ENCODE measurements at places on chromosomes 4 and X.

- no peak for DNase-seq
Observed at GRCh38 chr4:6840062-6840976, 57.8 kb downstream of the KIAA0232 start.

DNA sequence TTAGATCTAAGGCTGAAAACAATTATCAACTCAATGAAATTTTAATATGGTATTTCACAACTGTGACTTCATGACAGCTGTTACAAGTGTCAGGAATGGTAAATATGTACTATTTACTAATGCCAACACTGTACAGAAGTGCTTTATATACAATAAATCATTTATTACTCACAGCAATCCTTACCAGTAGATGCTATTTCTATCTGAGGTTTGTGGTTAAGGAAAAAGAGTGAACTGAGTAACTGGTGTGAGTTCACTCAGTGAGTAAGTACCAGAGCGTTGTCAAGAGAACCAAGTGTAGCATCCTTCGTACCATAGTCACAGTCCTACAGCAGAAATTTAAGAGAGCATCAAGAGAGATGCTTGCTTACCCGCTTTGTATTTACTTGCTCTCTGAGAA is 23.3 kb downstream of the MTHFD2L start:
- DNase-seq: no peak

DNA sequence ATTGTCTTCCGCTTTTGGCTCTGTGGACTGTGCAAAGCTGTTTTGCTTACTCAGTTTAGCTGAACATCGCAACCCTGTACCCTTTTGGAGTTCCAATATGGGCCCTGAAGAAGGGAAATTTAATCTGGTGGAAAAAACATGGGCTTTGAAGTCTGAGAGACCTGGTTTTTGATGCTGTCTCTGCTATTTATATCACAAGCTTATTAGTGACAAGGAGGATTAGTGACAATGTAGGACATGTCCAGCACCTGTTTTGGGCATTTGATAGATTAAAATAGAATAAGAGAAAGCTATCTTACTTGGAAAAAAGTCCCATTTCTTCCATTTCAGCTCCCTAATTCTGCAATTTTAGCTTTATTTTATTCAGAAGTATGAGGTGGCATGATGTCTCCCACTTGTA is 417.3 kb downstream of the SPRY1 start:
- DNase-seq: no peak

DNA sequence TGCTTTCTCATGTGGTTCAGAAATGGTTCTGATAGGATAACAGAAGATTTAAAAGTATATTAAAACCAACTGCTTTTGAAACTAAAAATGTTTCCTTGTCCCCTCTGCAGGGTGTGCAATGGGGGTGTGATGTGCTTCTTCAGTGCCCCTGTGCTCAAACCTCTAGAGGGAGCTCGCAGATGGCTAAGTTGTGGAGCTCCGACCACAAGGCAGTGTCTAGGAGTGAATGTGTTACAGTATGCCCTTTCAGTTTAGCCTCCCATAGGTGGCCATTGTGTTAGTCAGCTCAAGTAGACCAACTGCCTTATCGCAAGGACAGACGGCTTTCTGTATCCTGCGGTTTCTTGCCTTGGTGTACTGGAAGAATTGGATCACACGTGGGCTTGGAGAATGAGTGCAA is 130.5 kb downstream of the TENT5D start:
- DNase-seq: no peak

GRCh38 chrX:7117587-7117986 is 29.9 kb upstream of the STS start:
- DNase-seq: no peak

GRCh38 chrX:120857240-120857639 is 18.4 kb downstream of the CT47B1 start:
- DNase-seq: no peak

- no peak for DNase-seq
Observed at GRCh38 chr4:137417676-137418075, 114.6 kb downstream of the PCDH18 start.

GRCh38 chr4:52410971-52411370 is 248.1 kb downstream of the USP46 start:
- DNase-seq: no peak

GRCh38 chrX:152428596-152428995 is 22.5 kb downstream of the GABRA3 start:
- no peak for DNase-seq

DNA sequence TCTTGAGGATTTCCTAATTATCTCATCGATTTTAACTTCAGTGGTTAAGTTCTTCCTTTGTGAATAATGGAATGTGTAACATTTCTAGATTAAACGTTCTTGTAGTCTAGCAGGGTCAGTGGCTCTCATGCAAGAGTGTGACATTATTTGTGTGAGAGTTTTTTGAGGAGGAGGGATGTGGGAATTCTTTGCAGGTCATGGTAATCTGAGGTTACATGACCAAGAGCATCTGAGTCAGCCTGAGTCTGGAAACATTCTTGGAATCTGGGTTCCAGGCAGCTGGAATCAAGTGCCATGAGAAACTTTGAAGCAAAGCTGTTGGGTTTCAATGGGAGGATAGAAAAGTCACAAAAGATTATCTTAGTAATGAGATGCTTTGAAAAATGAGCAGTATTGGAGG is 49.5 kb downstream of the GK start:
- DNase-seq: no peak

GRCh38 chrX:104113222-104113965 is 1.1 kb downstream of the ZCCHC18 start:
- peak; percentile 66 for DNase-seq

- no peak for DNase-seq
Observed at GRCh38 chr4:27206009-27206408, 345.4 kb downstream of the STIM2 start.

- DNase-seq: no peak
Observed at GRCh38 chr4:99323756-99324155, 2.6 kb upstream of the ADH1B start.

GRCh38 chr4:143417679-143418403 is 81.2 kb downstream of the GAB1 start:
- DNase-seq: no peak

GRCh38 chr4:27616166-27616565 is 755.5 kb downstream of the STIM2 start:
- no peak for DNase-seq

- DNase-seq: no peak
Observed at GRCh38 chr4:18022572-18023050, 1.1 kb upstream of the LCORL start.

DNA sequence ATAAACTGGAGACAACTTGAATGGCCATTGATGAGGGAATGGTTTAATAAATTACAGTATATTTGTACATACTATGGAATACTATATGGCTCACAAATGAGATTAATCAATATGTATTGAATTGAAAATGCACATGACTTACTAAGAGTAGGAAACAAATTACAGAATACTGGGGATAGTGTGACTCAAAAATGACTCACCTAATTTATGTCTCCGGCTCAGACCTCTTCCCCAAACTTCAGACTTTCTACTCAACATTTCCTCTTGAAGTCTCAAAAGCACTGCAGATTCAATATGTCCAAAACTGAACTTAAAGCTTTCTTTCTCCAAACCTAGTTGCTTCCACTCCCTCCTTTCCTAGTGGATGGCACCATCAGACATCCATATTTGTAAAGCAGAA is 28.8 kb upstream of the GRIA3 start:
- no peak for DNase-seq

DNA sequence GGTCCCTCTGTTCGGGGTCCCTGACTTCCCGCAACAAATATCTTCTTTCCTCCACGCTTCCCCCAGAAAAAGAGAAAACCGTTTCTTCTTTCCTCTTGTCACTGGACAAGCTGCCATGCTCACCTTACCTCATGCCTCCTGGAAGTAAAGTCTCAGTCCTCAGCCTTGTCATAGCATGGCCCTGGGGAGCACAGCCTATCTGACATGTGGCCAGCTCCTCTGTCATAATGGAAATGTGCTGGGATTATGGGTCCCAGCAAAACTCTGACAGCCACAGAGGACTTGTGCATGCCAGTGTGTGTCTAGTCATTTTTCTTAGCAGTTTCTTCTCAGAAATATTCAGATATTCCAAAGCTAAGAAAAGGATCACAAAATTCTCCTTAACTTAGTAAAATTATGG is 122.4 kb downstream of the AASDH start:
- no peak for DNase-seq

GRCh38 chrX:49082271-49082871 is 2.7 kb upstream of the WDR45 start:
- DNase-seq: no peak

DNA sequence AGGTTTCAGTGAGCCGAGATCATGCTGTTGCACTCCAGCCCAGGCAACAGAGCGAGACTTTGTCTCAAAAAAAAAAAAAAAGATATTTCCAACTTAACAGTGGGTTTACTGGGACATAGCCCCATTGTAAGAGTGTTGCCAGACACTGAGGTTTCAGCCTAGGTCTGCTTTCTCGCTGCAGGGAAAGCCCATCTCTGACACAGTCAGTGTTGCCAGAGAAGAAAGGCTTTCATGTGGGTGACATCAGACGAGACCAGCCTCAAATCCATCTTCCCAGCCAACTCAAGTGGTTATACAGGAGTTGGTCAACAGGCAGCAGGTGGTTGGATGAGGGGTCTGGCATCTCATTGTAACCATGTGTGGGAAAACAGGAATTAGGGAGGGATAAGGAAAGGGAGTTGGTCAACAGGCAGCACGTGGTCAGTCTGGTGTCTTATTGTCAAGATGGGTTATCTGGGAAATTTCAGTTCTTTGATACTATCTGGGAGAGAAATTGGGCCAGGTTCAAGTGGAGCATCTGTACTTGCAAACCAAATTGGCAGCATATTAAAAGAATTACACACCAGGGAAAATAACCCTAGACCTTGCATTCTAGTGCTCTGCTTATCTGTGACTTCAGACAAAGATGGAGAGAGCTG is 41.1 kb downstream of the NELFA start:
- no peak for DNase-seq
